ENCODE measurements at places on chromosomes 5 and 9. TPM values are rescaled to one million over a fixed set of nuclear protein-coding genes. Genes with fewer than 3 reads are reported as not detected.

The LCN9 gene
- not detected for total RNA-seq

The HAPLN1 gene
- not detected for total RNA-seq

The OR1J2 gene
- total RNA-seq: not detected

The SLC36A2 gene
- total RNA-seq: not detected

The CA9 gene
- 1.6 TPM for total RNA-seq

The ZBTB43 gene
- 30.2 TPM for total RNA-seq

The SLC4A9 gene
- 0.56 TPM for total RNA-seq

The SPINK13 gene
- total RNA-seq: not detected

The ORM1 gene
- total RNA-seq: not detected

The GABRB2 gene
- total RNA-seq: not detected

The GADD45G gene
- 6.0 TPM for total RNA-seq

The RELL2 gene
- 19.5 TPM for total RNA-seq

The GALNT12 gene
- total RNA-seq: 6.6 TPM

The IL4 gene
- 1.5 TPM for total RNA-seq

The C9orf50 gene
- total RNA-seq: 0.31 TPM

The SCAI gene
- total RNA-seq: 16.9 TPM

The FAM221B gene
- total RNA-seq: not detected

The IFNB1 gene
- 0.58 TPM for total RNA-seq

The SPINK6 gene
- not detected for total RNA-seq

The ADAMTSL1 gene
- total RNA-seq: not detected

The IFNA5 gene
- total RNA-seq: not detected

The KIAA1958 gene
- 12.9 TPM for total RNA-seq

The SLC6A19 gene
- total RNA-seq: not detected

The IFNA1 gene
- total RNA-seq: not detected

The RAB14 gene
- 63.7 TPM for total RNA-seq

The RANBP17 gene
- not detected for total RNA-seq

The NR6A1 gene
- total RNA-seq: 2.9 TPM

The ENTREP1 gene
- not detected for total RNA-seq

The ABO gene
- total RNA-seq: not detected

The OXCT1 gene
- 58.7 TPM for total RNA-seq

The ADAMTSL2 gene
- 0.17 TPM for total RNA-seq

The IGIP gene
- total RNA-seq: 6.5 TPM

The DBH gene
- total RNA-seq: not detected

The MYOZ3 gene
- total RNA-seq: 0.16 TPM

The FOXD4 gene
- 0.38 TPM for total RNA-seq

The PDGFRB gene
- total RNA-seq: 1.1 TPM

The SMC2 gene
- 65.4 TPM for total RNA-seq

The SURF6 gene
- total RNA-seq: 13.7 TPM

The PLAC8L1 gene
- 1.4 TPM for total RNA-seq

The FAM193B gene
- 105 TPM for total RNA-seq

All from activated T-cell treated with anti-CD3 and anti-CD28 coated beads, Interleukin-2, amount 50 U/mL, for 72 hours (primary cell).